ENCODE measurements at places on chromosomes 6 and 20.

GRCh38 chr6:1325461-1326309 lies 13.8 kb downstream of the FOXQ1 start:
- DNase-seq, result no peak

DNA sequence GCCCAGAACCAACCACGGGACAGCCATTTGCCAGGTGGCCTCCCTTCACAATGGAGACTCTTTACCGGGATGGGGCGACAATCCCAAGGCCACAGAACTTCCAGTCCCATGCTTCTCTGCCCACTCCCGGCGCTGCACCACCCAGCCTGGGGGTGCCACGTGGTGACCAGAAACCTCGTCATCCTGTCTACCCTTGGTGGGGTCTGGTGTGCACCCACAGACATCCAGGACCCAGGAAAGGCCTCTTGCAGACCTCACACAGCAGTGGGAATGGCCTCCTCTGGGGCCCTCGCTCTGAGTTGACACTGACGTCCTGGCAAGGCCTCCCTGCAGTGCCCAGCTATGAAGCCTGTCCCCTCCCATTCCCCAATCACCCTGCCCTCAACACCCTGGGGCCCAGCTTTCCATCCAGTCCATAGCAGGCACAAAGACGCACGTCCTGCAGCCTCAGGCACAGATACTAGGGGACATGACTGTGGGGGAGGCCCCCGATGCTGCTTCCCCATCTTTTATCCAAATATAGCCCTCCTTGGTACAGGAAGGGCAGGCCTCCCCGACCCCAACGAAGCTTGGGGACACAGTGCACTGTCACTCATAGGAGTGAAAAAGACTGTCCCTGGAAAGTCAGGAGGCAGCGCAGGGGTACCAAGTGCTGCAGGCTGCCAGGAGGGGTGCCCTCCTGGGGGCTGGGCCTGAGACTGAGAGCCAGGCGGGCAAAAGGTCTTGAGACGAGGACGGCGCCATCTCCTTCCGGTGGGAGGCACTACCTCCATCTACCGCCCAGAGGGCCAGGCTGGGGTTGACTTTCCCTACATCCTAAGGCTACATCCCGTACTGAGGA lies 7.2 kb downstream of the CST7 start:
- no peak for DNase-seq

DNA sequence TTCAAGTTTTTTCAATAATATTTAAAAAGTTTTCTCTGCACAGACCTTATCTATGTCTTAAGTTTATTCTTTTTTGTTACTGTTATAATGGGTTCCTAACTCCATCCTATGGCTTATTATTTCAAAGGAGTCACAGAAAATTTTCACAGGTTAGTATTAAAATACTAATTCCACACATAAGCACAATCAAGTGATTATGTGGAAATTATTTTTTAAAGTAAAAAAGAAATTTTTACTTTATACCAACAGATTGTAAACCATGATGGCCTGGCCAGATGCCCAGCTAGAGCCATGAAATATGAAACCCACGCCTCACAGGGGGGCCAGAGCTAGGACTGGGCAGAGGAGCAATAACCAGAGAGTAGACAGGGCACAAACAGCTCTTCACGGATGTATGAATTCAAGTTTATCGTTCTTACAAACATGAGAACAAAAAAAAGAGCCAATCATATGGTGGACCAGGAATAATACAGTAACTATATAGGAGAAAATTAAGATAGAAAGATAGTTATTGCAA lies 34.0 kb downstream of the NUDT3 start:
- DNase-seq, result peak; percentile 59

DNA sequence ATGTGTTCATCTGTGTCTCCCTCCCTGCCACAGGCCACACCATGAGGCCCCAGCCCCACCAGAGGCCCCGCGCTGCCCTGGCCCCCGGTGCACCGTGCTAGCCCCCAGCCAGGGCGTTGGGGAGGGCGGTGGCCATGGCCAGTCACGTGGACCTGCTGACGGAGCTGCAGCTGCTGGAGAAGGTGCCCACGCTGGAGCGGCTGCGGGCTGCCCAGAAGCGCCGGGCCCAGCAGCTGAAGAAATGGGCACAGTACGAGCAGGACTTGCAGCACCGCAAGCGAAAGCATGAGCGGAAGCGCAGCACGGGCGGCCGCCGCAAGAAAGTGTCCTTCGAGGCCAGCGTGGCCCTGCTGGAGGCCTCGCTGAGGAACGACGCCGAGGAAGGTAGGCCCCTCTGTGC lies 30.3 kb downstream of the PPP1R16B start:
- no peak for DNase-seq

GRCh38 chr20:36010076-36010475 lies 41.7 kb downstream of the CNBD2 start:
- no peak for DNase-seq

DNA sequence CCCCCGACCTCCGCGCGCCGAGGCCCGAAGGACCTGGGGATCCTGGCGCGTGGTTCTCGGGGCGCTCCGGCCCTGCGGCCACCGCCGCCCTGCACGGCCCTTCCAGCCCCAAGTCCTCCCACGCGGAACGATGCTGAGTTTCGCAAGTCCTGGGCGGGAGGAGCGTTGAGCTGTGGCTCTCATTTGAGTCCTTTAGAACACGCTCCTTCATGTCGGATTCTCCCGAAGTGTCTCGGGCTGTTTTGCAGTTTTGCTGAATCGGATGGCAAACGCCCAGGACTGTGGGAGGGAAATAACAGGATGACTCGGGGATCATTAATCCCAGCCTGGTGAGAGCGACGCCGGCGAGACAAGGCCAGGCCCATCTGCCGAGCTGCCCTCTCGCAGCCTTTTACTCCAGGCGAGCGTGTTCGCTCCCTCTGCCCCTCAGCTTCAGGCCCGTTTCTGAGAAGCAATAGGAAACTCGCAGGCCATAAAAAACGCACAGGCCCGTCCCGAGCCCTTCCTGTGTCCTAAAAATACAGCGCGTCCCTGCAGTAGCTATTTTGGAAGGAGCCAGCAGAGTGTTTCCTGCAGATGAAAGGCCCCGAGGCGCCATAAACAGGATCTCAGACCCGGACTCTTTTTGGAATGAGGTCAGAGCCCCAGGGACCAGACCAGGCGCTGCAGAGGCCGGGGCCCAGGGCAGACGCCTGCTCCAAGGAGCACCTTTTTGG lies 153.5 kb downstream of the DLL1 start:
- DNase-seq, result no peak

- DNase-seq, result no peak
These were observed 76.7 kb upstream of the FOXO3 start for GRCh38 chr6:108484016-108484415.

DNA sequence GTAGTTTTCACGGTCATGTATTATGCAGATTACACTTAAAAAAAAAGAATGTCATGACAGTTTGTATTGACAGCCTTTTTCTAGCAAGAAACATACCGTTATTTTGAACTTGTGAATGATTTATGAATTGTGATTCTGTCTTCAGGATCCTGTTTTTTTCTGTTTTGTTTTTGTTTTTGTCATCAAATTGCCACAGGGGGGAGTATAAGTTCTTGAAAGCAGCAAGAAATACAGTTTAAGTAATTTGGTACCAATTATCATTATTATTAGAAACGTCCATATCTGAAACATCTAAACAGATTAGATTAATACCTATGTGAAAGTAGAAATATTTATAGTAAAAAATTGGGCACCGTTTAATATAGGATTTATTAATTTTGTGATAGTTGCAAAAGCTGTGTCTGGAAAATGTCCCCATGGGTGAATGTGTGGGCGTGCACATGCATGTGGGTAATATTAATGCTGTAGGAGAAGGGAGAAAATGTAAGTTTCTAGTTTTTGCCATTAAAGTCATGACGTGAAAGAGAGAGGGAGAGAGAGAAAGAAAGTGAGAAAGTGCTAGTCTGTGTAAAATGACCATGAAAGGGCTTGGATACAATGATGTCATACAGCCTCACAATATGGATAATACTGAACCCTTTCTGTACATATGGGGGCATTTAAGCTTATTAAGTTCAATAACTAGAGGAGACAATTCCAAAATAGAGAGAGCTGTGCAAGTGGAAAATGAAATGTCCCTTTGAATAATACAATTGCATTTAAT lies 9.4 kb upstream of the CCN2 start:
- no peak for DNase-seq

DNA sequence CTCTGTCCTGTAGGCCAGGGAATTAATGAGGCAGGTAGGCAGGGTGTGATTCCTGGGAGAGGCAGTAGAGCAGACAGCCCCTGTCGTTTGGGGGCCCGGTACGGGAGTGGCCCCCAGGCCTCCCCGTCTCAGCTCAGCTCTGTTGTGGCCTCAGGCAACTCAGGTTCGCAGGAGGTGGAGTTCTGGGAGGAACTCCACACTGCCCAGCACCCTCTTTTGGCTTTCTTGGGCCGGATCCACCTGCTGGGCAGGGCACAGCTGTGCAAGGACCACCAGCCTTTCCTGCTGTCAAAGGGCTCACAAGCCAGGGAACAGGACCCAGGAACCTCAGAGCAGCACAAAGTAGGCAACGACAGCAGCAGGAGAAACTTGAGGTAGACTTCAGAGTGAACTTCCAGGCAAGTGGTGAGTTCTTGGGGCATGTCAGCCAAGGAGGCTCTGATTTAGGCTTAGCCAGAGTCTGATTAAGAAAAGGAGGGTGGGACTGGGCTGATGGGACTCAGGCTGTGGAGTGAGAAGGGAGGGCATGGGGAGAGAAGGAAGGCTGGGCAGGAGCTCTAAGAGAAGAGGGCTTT lies 36.9 kb downstream of the RAB44 start:
- no peak for DNase-seq

- DNase-seq, result no peak
These were observed 76.2 kb upstream of the TRAF3IP2 start for GRCh38 chr6:111681860-111682259.

- DNase-seq, result no peak
These were observed 123.9 kb upstream of the PHACTR1 start for GRCh38 chr6:12592634-12593033.

- DNase-seq, result no peak
These were observed 162.1 kb upstream of the TBX18 start for GRCh38 chr6:84926189-84927155.

GRCh38 chr6:106539936-106540335 lies 89.4 kb downstream of the RTN4IP1 start:
- no peak for DNase-seq
